ENCODE measurements at places on chromosomes 7 and 10. TPM values are rescaled to one million over a fixed set of nuclear protein-coding genes. Genes with fewer than 3 reads are reported as not detected.

GRCh38 chr7:35849158-35849831 lies 48.4 kb downstream of the SEPTIN7 start:
- no peak overlapping the region for H3K4me3 ChIP-seq
- no peak overlapping the region for H3K27ac ChIP-seq
- no peak for DNase-seq
- no peaks in the 10 kb centered on the region for H3K27me3 ChIP-seq

DNA sequence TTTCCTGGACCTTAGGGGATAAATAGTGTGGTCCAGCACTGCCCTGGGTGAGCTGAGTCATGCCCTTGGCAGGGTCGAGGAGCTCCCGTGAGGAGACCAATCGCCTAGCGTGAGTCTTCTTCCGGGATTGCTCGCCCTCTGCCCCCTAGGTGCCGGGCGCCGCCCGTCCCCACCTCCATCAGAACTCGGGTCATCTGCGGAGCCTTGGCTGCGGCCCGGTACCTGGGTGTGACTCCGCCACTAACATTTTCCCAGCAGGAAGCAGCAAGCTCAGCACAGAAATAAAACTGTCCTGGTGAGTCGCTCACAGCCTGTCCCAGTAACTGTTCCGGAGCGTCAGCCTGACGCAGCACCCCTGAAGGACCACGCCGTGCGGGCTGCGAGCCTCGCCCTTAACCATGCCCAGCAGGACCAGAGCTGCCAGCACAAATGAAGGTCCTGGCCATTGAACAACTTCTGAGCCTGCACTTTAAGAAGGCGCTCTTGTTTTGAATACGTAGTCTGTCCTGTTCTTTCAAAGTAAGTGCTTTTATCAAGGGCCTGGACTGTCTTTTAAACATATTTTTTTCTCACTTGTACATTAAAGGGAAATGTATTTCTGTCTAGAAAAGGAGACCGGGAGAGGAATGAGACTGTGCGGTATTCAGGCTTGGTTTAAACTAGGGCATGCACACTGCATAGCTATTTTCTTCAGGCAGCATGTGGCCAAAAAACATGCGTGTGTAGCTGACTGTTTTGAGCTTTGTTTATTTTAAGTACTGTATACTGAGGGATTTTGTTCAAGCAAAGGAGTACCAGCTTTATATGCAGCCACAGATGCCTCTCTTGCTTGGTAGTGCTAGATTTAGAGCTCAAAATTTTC lies 136.7 kb downstream of the HECW1 start:
- H3K27ac ChIP-seq, result no peak overlapping the region
- no peaks in the 10 kb centered on the region for H3K4me1 ChIP-seq
- H3K27me3 ChIP-seq, result no peaks in the 10 kb centered on the region
- no peaks in the 10 kb centered on the region for H3K36me3 ChIP-seq

- peaks cover 19% of the 10 kb centered on the region for H3K4me1 ChIP-seq
- no peak for DNase-seq
- no peaks in the 10 kb centered on the region for H3K36me3 ChIP-seq
- H3K4me3 ChIP-seq, result no peak overlapping the region
Observed at GRCh38 chr10:113177156-113177935, 227.3 kb downstream of the TCF7L2 start.

GRCh38 chr7:133751079-133751478 lies 376.1 kb upstream of the LRGUK start:
- H3K4me1 ChIP-seq, result no peaks in the 10 kb centered on the region
- DNase-seq, result no peak
- H3K27ac ChIP-seq, result no peak overlapping the region
- H3K27me3 ChIP-seq, result no peaks in the 10 kb centered on the region

DNA sequence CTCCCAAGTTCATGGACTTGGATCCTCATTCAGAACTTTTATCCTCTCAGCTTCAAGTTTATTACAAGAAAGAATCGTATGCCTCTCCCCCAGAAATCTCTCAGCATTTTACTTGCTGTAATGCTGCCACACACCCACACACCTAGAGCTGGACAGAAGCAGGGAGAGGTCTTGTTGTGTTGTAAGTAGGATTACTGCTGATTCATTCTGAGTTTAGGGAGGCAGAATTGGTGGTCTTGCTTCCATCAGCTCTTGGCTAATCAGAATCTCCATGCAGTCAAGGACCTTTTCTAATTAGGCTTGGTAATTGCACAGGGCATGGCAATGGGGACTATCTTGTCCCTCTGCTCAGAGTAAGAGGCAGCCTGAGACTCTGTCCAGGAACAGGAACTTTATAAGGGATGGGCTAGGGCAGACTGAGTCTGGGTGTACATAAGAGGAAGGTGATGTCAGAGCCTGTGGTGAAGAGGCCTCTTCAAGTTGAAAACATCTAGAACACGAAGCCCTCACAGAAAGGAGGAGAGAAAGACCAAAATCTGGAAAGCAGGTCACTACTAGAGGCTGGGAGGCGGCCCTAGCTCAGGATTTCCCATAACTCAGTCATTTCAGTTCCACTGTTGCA lies 7.0 kb upstream of the PTPRE start:
- H3K4me3 ChIP-seq, result no peak overlapping the region
- DNase-seq, result no peak
- no peaks in the 10 kb centered on the region for H3K27me3 ChIP-seq
- H3K4me1 ChIP-seq, result peaks cover 9% of the 10 kb centered on the region

DNA sequence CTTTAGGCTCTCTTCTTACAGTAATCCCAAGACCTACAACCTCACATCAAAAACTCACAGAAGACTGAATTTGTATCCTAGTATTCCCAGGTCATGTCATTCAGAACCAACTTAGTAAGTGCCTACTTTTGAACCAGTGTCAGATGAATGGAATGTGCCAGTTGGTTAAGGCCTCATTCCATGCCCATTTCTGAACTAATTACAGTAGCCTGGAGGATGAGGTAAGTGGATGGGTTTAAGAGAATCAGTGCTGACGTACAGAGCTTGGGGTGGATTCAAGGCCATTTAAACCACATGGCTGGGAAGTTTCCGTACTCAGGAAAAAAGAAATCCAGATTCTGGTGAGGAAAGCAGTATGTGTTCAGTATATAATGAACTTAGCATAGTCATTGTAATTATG lies 21.9 kb upstream of the FOXP2 start:
- H3K4me1 ChIP-seq, result no peaks in the 10 kb centered on the region
- no peak overlapping the region for H3K4me3 ChIP-seq
- no peaks in the 10 kb centered on the region for H3K27me3 ChIP-seq
- no peaks in the 10 kb centered on the region for H3K36me3 ChIP-seq
- no peak overlapping the region for H3K27ac ChIP-seq

- H3K36me3 ChIP-seq, result no peaks in the 10 kb centered on the region
- no peak overlapping the region for H3K4me3 ChIP-seq
- H3K4me1 ChIP-seq, result no peaks in the 10 kb centered on the region
Observed at GRCh38 chr10:56383806-56384205, 22.7 kb upstream of the ZWINT start.

- H3K27me3 ChIP-seq, result no peaks in the 10 kb centered on the region
- no peaks in the 10 kb centered on the region for H3K36me3 ChIP-seq
- DNase-seq, result no peak
Observed at GRCh38 chr10:110373059-110373458, 68.3 kb upstream of the SMNDC1 start.

DNA sequence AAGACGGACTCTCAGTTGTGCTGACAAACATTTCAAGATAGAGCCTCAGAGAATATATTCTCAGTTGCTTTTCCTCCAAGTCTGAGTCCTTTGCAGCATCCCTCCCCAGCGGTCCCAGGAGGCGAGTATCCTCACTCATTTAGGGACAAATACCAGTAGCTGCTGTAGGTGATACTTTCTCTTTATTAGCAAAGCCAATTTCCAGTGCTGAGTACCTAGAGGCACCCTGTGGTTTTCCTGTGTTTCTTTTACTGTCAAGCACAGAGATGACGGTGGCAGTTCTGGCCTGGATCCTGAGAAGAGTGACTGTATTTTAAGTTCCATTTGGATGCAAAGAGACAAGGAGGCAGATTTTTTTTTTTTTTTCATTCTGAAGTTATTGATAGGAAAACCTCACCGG lies 1058.4 kb downstream of the SORCS3 start:
- H3K4me3 ChIP-seq, result no peak overlapping the region
- no peaks in the 10 kb centered on the region for H3K27me3 ChIP-seq
- H3K27ac ChIP-seq, result no peak overlapping the region
- DNase-seq, result no peak
- H3K36me3 ChIP-seq, result no peaks in the 10 kb centered on the region

DNA sequence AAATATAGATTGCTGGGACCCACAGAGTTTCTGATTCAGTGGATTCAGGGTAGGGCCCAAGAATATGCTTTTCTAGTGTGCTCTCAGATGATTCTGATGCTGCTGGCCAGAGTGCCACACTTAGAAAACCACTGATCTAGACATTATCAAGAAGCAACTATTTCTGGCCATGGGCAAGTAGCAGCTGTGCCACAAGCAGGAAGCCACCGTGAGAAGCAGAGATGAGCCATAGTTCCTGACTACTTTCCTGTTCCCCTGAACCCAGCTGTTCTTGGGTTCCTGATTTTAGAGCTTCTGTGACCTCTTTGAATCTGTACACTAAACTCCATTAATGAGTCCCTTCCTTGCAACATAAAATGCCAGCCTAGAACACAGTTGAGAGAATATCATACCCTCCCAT lies 38.1 kb upstream of the PIK3AP1 start:
- no peak overlapping the region for H3K4me3 ChIP-seq
- no peak overlapping the region for H3K27ac ChIP-seq
- H3K36me3 ChIP-seq, result no peaks in the 10 kb centered on the region
- H3K4me1 ChIP-seq, result no peaks in the 10 kb centered on the region
- DNase-seq, result no peak
- no peaks in the 10 kb centered on the region for H3K27me3 ChIP-seq

GRCh38 chr10:123083811-123084210 lies 52.0 kb upstream of the HMX3 start:
- H3K4me3 ChIP-seq, result no peak overlapping the region
- H3K27me3 ChIP-seq, result peaks cover 17% of the 10 kb centered on the region
- no peaks in the 10 kb centered on the region for H3K36me3 ChIP-seq
- DNase-seq, result no peak
- H3K27ac ChIP-seq, result no peak overlapping the region

DNA sequence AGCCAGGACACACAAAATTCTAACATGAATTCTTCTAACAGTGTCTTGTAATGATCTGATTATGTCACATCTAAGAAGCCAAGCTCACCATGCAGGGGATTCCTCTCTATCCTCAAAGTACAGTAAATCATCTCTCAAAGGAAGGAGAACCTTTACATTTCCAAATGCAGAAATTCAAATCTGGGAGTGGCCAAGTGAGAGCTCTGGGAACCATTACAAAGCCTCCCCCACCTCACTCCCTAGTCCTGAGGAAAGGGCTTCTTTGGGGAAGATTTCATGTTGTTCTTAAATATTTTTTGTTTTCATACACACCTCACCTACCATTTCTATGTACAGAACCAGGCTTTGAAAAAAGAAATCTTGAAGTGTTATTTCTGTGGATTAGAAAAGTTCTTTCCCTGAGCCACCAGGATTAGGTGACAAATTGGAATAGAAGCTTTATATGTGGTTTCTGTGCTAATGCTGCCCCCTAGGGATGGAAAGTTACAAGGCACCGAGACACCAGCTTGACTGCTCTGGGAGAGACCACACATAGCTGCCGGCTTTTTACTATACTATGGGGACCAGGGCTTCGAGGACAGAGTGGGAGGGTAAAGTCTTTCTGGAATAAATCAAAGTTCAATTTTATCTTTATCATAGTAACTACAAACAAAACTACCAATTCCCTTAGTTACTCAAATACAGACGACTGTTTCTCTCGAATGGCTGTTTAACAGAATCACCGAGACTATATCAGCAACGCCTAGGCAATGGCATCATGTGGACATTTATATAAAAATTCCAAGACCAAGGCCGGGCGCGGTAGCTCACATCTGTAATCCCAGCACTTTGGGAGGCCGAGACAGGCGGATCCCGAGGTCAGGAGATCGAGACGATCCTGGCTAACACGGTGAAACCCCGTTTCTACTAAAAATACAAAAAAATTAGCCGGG lies 116.1 kb downstream of the RNF216 start:
- no peak overlapping the region for H3K27ac ChIP-seq
- peaks cover 13% of the 10 kb centered on the region for H3K36me3 ChIP-seq
- H3K4me1 ChIP-seq, result no peaks in the 10 kb centered on the region
- DNase-seq, result peak; percentile 83

DNA sequence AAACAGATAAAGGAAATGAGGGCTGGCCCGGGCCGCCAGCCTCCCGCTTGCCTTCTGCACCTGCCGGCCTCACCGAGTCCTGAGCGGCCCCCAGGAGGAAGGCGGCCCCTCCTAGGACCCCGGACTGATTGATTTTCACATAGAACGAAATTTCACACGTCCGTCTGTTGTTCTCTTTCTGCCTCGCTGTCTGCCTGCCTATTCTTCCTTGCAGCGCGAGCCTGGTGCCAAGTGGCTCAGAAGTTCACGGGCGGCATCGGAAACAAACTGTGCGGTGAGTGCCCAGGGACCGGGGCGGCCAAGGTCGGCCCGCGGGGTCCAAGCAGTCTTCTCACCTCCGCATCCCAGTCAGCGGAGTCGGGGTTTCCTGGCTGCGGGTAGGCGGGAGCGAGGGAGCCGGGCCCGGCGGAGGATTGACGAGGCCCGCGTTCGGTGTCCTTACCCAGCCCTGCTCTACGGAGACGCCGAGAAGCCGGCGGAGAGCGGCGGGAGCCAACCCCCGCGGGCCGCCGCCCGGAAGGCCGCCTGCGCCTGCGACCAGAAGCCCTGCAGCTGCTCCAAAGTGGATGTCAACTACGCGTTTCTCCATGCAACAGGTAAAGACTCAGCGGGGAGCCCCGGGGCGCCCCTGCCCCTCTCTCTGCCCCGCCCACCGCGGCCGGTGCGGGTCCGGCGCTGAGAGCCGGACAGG lies 967 bp downstream of the GAD2 start:
- no peaks in the 10 kb centered on the region for H3K36me3 ChIP-seq
- DNase-seq, result no peak

DNA sequence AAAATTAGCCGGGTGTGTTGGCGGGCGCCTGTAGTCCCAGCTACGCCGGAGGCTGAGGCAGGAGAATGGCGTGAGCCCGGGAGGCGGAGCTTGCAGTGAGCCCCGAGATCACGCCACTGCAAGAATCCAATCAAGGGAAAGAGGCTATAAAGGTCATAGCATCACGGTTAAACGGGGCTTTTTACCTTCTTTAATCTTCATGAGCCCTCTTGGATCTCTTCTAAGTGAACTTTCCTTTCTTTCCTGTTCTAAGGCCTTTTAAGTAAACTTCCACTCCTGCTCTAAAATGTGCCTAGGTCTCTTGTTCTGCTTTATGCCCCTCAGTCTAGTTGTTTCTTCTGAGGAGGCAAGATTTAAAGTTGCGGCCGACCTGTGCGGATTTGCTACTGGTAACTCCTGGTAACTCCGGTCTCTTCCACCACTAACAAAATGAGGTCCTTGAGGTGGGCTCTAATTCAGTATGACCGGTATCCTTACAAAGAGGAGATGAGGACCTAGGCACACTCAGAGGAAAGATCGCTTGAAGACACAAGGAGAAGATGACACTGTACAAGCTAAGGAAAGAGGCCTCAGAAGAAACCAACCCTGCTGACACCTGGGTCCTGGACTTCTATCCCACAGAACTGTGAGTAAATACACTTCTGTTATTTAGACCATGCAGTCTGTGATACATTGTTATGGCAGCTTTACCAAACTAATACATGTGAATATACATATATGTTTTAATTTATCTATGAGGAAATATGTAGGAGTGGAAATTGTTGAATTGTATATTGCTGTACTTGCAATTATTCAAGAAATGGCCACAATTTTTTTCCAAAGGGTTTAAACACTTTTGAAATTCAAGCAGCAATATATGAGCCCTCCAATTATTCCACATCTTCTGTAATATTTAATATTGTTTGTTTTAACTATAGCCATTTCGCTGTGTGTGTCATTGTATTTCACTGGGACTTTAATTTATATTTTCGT lies 331.5 kb upstream of the CNTNAP2 start:
- no peaks in the 10 kb centered on the region for H3K36me3 ChIP-seq
- DNase-seq, result no peak
- no peaks in the 10 kb centered on the region for H3K4me1 ChIP-seq
- no peaks in the 10 kb centered on the region for H3K27me3 ChIP-seq
- H3K4me3 ChIP-seq, result no peak overlapping the region

PTPRZ1 gene
- 96.9 TPM for polyA plus RNA-seq

SORBS1 gene
- 37.5 TPM for polyA plus RNA-seq

NPC1L1 gene
- 0.32 TPM for polyA plus RNA-seq

Measured in left lung (tissue), 14 donors.